ENCODE measurements at places on chromosomes 16 and 17.

DNA sequence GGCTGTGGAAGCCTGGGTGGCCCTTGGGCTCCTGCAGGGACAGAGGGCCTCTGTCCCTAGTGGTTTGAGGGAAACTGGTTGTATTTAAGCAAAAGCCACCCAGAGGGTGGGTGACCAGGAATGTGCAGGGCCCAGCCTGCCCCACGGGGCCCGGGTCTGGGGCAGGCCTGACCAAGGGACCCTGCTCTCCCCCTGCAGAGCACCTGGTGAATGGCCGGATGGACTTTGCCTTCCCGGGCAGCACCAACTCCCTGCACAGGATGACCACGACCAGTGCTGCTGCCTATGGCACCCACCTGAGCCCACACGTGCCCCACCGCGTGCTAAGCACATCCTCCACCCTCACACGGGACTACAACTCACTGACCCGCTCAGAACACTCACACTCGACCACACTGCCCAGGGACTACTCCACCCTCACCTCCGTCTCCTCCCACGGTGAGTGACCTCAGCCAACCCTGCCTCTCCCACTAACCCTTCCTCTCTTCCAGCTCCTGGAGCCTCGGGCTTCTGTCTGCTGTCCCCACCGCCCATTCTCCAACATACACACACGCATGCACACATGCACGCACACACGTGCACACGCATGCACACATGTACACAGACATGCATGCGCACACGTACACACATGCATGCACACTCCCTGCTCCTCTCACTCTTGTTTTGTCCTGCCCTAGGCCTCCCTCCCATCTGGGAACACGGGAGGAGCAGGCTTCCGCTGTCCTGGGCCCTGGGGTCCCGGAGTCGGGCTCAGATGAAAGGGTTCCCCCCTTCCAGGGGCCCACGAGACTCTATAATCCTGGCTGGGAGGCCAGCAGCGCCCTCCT, 10.4 kb downstream of the GALK1 start:
- no peak for DNase-seq

DNA sequence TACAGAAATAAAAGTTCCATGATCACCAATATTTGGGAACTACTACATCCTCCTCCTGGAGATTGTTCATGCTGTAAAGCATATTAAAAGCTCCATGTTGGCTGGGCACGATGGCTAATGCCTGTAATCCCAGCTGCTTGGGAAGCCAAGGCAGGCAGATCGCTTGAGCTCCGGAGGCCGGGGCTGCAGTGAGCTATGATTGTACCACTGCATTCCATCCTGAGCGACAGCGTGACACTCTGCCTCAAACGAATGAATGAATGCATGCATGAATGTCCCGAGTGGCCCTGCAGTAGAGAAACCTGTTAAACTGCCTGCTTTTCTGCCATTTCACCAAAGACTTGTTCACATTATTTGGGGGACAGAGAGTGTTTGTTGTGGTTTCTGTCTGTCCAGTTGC, 15.0 kb downstream of the CNEP1R1 start:
- DNase-seq = no peak

DNA sequence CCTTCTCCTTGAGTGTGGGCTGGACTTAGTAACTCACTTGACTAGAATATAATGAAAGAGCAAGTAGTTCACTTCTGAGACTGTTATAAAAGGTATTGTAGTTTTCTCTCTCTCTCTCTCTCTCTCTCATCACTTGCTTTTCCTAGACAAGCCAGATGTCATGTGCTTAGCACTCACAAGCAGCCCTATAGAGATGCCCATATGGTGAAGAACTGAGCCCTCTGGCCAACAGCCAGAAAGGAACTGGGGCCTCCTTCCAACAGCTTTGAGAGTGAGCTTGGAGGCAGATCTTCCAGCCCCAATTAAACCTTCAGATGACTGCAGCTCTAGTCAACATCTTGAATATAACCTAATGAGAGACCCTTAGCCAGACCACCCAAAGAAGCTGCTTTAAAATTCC, 440.5 kb downstream of the GRIN2A start:
- no peak for DNase-seq

DNA sequence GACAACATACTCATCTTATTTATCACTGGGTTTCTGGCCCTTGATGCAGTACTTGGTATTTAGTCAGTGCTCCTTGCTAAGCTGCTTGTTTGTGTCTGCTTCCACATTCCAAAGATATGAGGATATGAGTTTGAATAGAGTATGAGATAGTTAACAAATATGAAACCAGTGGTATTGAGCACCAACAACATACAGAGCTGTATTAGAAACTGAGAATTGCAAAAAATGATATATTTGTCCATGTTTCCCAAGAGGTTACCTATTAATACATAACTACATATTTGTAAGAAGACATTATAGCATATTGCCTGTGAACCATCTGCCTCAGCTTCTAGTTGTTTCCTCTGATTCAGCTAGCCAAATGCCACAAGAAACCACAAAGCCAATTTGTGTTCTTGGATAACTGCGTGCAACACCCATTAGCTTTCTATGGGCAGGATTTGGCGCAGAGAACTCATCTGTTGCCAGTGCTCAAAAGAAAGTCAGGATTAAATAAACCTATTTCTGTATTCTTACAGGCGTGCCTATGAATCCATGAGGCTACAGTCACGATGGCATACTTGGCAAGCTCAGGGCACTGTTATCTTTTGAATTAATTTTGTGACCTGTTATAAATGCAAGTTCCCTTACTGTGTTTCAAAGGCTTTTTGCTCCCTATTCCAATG, 194.4 kb downstream of the MAP2K6 start:
- no peak for DNase-seq

DNA sequence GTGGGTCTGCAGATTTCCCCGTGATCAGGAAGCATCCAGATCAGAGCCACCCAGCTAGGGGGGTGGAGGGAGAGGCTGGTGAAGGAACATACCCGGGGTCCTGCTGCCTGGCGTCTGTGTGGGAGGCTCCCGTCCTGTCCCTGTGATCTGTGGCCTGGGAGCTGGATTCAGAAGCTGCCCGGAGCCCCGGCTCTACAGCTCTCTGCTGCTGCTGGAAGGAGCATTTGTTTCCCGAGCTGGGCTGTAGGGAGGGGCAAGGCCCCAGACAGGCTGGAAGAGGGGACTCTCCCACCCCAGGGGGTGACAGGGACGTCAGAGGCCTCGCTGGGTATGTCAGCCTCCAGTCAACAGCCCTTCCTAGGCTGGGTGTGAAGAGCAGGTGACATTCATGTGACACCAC, 10.2 kb downstream of the SOX8 start:
- DNase-seq = no peak

GRCh38 chr16:79950932-79951719, 350.6 kb upstream of the MAF start:
- DNase-seq = no peak

DNA sequence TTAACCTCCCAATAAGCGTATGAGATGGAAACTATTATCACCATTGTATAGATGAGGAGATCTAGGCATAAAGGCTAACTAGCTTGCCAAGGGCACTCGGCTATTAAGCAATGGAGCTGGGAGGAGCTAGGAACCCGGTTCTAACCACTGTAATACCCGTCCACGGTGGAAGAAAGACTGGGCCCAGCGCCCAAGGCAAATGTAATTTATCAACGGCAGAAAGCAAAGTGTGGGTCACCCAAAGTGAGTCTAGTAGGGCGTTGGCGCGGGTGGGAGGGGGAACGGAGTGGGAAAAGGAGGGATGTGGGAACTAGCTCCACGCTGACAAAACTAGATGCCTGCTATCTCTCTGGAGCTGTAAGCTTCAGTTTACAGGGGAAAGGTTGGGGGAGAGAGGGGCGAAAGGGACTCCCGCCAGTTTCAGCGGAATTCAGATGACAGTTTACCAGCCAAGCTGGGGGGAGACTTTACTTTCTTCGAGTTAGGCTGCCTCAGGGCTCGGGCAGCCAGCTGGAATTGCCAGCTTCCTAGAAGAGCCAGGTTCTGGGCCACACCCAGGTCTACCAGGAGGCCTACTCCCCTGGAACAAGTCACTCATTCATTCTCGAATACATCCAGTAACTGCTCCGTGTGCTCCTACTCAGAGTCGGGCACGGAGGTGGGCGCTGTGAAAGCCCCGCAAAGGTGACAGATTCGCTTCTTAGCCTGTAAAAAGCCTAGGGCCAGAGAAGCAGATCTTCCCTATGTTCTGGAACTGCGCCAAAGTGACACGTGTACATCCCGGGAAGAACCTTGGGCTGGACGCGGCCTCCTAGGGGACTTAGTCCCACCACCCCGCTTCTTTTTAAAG, 837 bp downstream of the LRRC59 start:
- no peak for DNase-seq

DNA sequence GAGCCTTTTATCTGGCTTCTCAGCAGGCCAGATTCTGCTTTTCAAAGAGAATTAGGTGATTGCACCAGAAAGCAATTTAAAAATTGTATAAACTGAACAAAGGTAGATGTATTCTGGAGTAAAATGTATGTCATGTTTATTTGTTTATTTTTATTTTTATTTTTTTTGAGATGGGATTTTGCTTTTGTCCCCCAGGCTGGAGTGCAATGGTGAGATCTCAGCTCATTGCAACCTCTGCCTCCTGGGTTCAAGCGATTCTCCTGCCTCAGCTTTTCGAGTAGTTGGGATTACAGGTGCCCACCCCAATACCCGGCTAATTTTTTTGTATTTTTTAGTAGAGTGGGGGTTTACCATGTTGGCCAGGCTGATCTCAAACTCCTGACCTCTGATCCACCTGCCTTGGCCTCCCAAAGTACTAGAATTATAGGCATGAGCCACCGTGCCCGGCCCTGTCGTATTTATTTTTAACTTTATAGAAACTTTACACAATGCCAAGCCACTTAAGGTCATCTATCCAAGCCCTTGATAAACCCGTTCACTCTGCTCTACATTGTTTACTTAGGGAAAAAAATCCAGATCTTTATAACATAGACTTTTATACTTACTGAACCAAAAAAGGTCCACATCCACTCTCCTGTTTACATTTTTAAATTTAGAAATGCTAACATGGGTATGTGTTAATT, 22.7 kb upstream of the GOT2 start:
- no peak for DNase-seq

- no peak for DNase-seq
Observed at GRCh38 chr16:13435415-13435814, 484.5 kb upstream of the ERCC4 start.

DNA sequence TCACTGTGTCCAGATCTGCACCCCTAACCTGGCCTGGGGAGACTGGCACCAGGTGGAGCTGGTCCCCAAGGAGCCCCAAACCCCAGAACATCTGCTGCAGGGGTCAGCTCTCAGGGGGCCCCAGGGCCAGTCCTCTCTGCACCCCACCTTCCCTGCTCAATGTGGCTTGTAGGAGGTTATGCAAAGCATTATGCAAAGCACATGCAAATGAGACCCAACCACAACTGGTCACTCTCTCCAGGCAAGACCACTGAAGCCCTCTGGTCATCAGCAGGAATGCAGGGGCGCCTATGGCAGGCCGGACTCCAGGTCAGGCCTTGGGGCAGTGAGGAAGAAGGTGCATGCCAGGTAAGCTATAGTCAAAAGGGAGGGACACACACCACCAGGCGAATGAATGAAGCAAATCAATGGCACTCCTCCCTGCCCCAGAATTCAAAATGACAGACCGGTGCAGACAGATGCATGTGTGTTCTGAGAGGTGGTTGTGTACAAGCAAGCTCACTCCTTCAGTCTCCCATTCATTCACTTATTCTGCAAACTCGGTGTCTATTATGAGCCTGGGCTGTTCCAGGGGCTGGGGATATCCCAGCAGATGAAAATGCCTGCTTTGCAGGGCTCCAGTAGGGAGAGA, 48.0 kb downstream of the TMEM235 start:
- no peak for DNase-seq

DNA sequence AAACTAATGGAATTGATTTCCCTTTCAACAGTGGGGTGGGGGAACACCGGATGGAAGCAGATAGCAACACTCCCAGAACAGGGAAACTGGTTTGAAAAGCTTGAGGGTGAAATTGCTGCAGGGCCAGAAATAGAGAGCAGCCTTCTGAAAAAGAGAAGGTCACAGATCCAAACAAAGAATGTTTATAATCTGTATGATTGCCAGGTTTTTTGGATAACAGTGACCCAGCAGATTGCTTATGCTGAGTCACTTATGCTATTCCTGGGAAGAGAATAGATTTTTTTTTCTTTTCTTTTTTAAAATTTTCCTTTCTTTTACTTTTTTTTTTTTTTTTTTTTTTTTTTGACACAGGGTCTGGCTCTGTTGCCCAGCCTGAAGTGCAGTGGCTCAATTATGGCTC, 641.3 kb downstream of the KCNJ2 start:
- no peak for DNase-seq

GRCh38 chr16:86516623-86517003, 6.3 kb downstream of the FOXF1 start:
- no peak for DNase-seq

DNA sequence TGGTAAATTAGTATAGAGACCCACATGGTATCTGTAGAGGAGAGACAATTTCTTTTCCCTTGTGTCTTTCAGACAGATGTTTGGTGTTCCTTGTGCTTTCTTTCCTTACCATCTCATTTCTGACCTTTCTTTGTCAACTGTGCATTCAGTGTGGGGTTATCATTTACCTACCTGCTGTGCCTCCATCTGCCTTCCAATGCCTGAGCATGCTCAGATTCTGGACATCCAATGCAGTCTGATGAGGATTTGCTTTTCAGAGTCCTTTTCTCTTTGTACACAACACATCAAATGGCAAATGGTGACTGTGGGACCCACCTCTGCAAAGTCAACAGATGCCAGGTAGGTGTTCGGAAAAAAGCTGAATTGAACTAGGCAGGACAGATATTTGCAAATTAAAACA, 364.8 kb downstream of the CA10 start:
- no peak for DNase-seq

- no peak for DNase-seq
Observed at GRCh38 chr17:14086189-14086588, 16.9 kb downstream of the COX10 start.

Data from Panc1 (cell line).